Panc1 (cell line): ENCODE measurements at places on chromosomes 3 and 15. TPM values are rescaled to one million over a fixed set of nuclear protein-coding genes. Genes with fewer than 3 reads are reported as not detected.

GPR156 gene
- 0.39 TPM for total RNA-seq

C3orf85 gene
- not detected for total RNA-seq

- DNase-seq = no peak
Measured at GRCh38 chr3:192409201-192409837, 318.0 kb downstream of the FGF12 start.

- DNase-seq = peak; percentile 59
Measured at GRCh38 chr15:36501063-36501678, 78.3 kb upstream of the CDIN1 start.

CFAP100 gene
- total RNA-seq = not detected

DNA sequence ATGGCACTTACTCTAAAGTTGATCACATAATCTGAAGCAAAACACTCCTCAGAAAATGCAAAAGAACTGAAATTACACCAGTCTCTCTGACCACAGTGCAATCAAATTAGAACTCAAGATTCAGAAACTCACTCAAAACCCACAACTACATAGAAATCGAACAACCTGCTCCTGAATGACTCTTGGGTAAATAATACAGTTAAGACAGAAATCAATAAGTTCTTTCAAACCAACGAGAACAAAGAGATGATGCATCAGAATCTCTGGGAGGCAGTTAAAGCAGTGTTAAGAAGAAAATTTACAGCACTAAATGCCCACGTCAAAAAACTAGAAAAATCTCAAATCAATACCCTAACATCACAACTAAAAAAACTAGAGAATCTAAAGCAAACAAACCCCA lies 227.2 kb downstream of the CTNNB1 start:
- no peak for DNase-seq

DNA sequence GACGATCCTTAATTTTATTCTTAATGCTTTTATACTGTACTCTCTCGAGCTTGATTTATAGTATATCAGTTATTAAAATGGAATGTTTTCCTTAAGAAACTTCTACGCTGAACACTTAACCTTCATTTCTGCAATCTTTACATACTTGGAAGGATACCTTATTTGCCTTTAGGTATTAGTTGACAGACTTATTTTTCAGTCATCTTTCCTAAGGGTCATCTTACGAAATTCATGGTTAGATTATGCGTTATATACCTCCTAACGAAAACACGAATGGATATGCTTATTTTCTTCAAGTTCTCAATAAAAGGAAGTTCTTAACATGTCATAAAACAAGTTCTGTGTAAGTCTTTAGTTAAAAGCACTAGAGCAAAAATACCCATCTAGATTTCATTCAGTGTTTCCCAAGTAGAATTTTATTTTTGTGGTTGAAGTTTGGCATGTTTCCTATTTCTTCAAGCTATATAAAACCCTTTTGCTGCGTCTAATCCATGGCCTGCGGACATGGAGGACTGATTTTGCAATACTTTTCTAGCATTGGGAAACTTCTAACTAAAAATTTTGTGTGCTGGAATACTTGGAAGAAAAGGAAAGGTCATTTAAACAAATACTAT lies 231.3 kb downstream of the TP63 start:
- no peak for DNase-seq

C2CD4A gene
- total RNA-seq = 0.15 TPM

DNA sequence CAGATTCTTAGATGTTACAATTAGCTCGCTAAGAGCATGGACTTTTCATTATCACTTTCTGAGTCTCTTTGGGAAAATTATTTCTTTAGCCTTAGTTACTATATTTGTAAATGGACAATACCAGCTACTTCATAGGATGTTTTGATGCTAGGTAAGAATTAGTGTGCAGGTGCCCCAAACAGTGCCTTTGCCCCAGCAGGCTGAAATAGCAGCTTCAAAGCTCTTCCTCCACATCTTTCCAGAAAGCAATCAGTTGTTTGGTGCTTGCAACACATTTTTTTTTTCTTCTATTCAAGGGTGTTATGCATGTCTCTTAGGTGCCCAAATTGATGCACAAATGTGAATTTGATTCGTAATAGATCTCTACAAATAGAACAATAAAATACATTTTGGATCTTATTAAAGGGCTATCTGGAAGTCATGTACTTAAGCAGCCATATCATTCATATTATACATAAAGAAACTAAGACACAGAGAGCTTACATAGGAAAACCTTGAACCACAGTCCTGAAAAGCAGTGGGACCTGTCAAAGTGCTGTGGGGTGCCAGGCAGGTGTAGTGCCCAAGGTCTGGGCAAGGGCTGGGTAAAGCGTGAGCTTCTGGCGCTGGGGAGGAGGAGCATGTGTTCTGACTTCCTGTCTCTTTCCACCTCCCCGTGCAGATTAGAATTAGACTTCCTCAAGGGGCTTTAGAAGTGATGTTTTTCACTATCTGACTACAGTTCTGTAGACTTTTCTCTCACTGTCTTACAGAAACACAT lies 62.9 kb downstream of the FNDC3B start:
- DNase-seq = no peak

DNA sequence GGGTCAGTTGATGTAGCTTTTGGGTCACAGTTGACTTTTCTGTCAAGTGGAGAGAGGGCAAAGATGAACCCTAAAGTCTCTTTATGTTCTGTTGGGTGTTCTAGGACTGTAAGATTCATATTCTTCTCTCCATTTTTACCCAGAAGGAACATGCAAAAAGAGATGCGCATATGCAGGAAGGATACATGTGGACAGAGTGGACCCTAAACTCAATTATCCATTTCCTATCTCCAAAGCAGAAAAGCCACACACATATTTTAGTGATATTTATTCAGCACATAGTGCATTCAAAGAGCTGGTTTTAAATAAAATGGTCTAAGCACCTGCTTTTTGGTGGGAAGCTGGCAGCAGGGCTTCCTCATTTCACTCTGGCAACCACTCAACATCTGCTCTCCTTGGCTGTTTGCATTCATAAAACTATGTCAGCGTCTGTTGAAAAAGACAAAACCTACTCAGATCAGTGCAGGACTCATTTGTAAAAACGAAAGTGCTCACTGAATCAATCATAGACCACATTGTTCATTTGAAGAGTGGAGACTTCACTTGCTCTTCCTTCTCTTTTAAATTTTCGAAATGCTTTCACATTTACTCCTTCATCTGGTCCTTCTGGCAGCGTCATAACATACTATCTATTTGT lies 96.6 kb downstream of the SEMA6D start:
- DNase-seq = no peak

DNA sequence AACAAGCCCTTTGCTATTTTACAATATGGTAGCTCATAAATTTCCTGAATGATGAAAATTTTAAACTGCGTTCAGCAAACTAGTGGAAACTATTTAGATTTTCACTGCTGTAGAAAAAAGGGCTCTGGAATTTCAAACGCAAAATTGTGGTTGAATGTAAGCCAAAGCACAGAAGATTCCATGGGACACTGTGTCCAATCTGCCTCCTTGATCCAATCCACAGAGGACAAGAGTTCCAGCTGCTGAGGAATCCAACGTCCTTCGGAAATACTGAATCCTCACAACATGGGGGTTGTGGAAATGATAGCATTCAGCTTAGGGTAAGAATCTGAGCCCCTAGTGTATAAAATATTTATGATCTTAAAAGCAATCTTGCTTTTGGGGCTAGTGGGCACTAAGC lies 161.0 kb downstream of the PLD1 start:
- no peak for DNase-seq

DNA sequence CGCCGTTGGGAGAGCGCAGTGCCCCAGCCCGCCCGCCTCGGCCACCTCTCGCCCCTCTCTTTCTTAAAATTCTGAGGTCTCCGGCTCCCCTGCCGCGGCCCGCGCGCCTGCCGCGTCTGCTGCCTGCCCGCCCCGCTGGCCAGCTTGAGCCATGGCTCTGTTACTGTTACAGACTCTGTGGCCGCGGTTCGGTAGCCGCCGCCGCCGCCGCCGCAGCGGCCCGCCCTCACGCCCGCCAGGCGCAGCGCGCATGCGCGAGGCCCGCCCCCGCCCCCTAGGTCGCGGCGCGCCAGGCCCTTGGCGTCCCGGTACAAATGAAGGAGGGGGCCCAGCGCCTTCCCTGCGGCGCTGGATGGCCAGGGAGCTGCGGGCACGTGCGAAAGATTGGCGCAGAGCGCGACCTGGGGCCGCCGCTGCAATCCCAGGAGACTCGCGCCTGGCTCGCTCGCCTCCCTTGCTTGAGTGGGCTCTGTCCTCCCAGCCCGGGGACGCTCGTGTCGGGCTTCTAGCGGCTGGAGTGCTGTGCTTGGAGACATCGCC lies at the start of gene ONECUT1:
ONECUT1 (minus strand) TSS at position 168 of the 540 bp plus-strand sequence. CDS start 452 bp downstream, outside the sequence.
- DNase-seq = no peak

DNA sequence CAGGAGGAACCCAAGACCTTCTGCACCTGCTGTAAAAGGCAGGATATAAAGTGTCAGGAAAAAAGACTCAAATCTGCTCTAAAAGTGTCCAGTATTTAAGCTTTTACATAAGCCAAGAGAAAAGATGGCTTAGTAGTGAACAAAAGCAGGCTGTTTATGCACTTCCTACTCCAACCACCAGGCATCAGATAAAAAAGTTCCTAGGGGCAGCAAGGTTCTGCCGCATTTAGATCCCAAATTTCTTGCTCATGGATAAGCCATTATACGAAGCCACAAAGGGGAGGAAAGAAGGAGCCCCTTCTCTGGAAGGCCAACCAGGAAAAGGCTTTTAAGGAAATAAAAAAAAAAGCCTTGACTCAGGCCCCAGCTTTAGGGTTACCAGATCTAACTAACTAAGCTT lies 10.6 kb upstream of the SLC9C1 start:
- DNase-seq = no peak

DNA sequence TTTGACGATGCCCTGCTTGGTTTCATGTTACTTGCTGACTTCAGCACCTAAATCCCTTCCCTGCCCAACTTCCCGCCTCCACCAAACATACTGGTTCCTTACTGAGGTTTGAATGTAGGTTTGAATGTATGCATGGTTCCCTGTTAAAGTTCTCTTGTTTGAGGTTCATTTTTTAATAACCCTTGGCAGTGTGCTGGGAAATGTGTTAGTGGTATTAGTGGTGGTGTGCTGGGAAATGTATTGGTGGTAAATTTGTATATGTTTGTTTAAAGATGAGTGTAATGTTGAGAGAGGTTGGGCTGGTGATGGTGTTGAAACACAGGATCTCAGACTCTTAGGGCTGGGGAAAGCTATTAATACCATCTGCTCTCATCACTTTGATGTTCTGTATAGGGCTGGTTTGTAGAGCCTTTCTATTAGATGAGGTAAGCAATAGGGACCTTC lies 392.7 kb downstream of the PTPRG start:
- no peak for DNase-seq

REC114 gene
- not detected for total RNA-seq

GRCh38 chr3:135636596-135636995 lies 328.9 kb upstream of the PPP2R3A start:
- DNase-seq = no peak

- no peak for DNase-seq
Measured at GRCh38 chr3:175940243-175940642, 1081.1 kb downstream of the NAALADL2 start.

ASB14 gene
- total RNA-seq = not detected

DNA sequence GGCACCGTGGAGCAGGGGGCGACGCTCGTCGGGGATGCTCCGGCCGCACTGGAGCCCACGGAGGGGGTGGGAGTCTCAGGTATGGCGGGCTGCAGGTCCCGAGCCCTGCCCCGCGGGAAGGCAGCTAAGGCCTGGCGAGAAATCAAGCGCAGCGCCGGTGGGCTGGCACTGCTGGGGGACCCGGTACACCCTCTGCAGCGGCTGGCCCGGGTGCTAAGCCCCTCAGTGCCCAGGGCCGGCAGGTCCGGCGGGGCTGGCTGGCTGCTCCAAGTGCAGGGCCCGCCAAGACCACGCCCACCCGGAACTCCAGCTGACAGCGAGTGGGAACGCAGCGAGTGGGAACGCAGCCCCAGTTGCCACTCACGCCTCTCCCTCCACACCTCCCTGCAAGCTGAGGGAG lies 676.4 kb downstream of the SI start:
- DNase-seq = no peak

ZNF860 gene
- total RNA-seq = 8.9 TPM

CYP1A2 gene
- not detected for total RNA-seq

ANKUB1 gene
- not detected for total RNA-seq

DNA sequence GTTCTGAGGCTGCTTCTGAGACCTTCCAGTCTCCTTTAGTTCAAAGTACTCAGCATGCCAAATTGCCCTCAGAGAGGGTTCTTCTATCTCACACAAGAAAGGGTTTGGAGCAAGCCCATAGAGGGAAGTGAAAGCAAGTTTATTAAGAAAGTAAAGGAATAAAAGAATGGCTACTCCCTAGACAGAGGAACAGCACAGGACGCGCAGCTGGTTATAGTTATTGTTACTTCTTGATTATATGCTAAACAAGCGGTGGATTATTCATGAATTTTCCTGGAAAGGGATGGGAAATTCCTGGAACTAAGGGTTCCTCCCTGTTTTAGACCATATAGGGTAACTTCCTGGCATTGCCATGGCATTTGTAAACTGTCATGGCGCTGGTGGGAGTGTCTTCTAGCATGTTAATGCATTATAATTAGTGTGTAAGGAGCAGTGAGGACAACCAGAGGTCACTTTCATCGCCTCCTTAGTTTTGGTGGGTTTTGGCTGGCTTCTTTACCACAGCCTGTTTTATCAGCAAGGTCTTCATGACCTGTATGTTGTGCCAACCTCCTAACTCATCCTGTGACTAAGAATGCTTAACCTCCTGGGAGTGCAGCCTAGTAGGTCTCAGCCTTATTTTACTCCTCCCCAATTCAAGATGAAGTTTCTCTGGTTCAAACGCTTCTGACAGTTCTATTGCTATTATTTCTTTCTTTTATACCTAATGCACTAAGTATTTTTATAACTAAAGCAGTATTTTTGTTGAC lies 26.3 kb downstream of the SCN11A start:
- no peak for DNase-seq

DNA sequence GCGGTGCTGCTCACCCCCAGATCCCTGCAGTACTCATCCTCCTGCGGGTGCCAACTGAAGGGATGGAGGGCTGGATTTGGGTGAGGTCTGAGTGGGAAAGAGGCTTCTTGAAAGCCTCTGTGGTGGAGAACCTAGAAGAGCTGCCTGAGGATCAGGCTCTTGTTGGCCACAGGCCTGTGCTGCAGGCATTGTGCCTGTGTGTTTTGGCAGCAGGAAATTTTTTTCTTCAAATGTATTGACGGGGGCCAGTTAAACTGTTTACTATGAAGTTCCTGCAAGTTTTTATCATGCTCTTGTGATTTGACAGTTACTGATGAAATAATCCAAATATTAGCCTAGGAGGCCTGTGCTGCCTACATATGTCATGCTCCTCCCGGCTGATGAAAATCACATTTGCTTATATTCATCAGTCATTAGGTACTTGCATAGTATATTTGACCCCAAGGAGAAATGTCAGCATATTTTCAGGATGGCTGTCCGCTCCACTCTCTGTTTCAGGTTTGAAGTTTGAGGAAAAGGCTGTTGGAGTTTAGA lies 103.1 kb downstream of the THSD4 start:
- DNase-seq = no peak

DNA sequence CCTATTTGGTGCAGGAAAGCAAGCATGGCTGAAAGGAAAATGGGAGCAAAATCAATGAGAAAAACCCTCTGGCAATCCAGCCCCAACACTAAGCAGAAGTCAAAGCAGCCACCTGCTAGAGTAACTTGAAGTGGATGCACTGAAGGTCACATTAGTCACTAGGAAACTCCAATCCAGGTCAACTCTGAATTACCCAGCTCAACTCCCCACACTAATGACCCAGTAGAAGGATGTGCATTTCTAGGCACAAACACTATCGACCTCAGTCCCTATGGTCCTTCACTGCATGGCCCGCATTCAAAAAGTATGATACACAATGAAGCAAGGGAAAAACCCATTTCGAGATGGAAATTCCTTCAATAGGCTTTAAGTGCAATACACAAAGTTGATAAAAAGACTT lies 80.6 kb downstream of the RAD18 start:
- DNase-seq = no peak

GRCh38 chr15:38521316-38521715 lies 43.3 kb downstream of the RASGRP1 start:
- no peak for DNase-seq
